CD4-positive, alpha-beta T cell treated with Interleukin-2 at 100 ng/mL for 4 hours (primary cell): ENCODE measurements at places on chromosomes 11 and 22.
A peak's percentile ranks its signal among the peaks of the same experiment; 100 is the strongest.

DNA sequence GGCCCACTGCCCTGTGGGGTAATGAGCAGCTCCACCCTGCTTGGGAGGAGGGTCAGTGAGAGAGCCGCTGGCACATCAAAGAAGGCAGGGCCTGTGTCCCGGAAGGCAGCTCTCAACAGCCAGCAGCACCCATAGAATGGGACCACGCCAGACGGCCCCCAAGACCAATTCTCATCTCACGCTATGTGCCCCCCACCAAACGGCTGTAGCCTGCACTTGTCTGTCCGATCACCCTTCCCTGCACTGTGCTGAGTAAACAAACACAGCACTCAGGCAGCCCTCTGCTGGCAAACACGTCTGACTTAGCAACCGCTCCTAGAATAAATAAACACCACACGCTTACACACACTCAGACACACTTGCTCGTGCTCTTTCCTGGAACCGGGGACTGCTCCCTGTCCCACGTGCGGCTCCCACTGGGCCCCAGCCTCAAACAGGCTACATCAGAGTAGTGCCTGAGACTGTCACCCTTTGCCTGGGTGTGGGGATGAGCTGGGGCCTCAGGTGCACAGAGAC, 53.2 kb upstream of the CDON start:
- no peak for DNase-seq

- DNase-seq, result no peak
These were observed 45.9 kb upstream of the PPP6R3 start for GRCh38 chr11:68414496-68415221.

- no peak for DNase-seq
These were observed 82.9 kb downstream of the MAML2 start for GRCh38 chr11:96260067-96260511.

- DNase-seq, result no peak
These were observed 30.8 kb downstream of the ST14 start for GRCh38 chr11:130190371-130190881.

DNA sequence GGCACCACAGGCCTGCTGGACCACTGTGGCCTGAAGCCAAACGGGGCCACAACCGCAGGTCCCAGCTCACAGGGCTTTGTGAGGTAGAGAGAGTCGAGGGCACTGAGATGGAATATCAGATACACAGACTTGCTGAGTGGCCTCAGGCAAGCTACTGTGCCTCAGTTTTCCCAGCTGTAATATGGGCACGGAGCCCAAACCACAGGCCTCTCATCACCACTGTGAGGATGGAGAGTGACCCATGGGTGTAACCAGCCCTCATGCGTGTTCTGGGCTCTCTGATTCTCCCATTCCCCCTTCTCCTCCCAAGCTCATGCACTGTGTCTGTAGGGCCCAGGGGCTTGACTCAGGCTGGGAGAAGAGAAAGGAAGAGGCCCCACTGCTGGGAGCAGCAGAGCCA, 4.2 kb downstream of the UNC93B1 start:
- no peak for DNase-seq

DNA sequence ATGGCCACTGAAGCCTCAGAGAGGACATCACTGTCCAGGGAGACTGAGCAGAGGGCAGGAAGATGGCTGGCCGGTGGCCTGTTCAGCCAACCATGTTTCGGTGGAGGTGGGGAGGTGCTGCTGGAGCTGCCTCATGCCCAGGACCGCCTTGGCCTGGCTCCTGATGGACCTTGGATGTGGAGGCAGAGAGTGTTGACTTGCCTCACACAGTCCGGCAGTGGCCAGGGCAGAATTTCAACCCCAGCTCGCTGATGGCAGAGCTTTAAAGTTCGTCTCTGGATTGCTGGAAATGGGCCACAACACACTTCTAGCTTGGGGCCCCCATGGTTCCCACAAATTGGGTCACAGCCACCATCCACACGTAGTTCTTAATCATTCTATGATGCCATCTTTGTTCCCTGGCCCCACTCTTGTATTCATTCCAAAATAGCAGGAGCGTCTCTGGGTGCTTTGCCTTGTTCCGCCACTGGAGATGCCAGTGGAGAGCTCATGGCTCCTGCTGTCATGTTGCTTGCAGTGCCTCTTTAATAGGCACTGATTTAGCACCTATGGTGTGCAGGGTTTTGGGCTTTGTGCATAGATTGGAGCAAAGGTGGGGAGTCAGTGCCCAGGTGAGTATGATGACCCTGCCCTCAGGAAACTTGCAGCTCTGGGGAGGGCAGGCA, 5.6 kb downstream of the MAPK8IP1 start:
- DNase-seq, result no peak

- no peak for DNase-seq
These were observed 125.0 kb downstream of the MAML2 start for GRCh38 chr11:96218006-96218405.

- no peak for DNase-seq
These were observed 24.0 kb downstream of the ANKK1 start for GRCh38 chr11:113411536-113411935.

GRCh38 chr11:127601578-127601977, 601.0 kb upstream of the KIRREL3 start:
- no peak for DNase-seq

- no peak for DNase-seq
These were observed 54.0 kb upstream of the CD44 start for GRCh38 chr11:35084817-35085440.

GRCh38 chr22:49212466-49212865, 615.2 kb downstream of the BRD1 start:
- DNase-seq, result no peak

DNA sequence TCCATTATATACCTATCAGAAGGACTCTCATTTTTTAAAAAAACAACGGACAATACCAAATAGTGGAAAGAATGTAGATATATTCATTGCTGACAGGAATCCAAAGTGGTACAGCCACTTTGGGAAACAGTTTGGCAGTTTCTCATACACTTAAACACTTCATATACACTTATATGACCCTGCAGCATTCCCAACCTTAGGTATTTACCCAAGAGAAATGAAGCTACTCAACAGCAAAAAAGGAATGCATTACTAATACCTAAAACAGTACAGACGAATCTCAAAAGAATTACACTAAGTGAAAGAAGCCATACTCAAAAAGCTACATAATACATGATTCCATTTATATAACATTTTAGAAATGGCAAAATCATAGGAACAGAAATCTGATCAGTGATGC, 51.5 kb downstream of the RBFOX2 start:
- no peak for DNase-seq

- DNase-seq, result no peak
These were observed 11.3 kb upstream of the EFCAB6 start for GRCh38 chr22:43823353-43823908.

GRCh38 chr11:35066783-35067423, 72.1 kb upstream of the CD44 start:
- peak; percentile 66 for DNase-seq

DNA sequence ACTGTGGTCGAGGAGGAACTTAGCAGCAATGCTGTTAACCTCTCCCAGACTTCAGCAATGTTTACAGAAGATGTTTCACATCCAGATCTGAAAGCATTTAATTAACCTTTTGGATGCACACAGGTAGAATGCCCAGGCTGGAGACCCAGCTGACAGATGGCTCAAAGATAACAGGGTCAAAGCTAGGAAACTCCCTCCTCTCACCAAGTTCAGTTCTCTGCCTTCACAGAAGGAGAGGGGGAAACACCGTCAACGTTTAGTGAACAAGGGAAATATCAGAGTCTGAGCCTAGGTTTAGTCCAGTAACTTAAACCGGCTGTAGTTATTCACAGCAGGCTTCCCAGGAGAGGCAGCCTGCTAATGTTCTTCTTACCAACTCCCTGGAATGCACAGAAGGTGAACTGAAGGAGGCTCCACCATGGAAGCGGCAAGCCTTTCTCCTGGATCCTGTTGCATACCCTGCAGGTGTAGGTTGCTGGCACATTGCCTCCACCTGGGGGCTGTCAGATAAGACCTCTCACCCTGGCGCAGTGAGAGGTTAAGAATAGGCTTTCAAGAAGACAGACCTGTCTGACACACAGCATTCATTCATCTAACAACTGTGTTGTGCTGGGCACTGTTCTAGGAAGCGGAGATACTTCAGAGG, 23.5 kb upstream of the ANKK1 start:
- no peak for DNase-seq

DNA sequence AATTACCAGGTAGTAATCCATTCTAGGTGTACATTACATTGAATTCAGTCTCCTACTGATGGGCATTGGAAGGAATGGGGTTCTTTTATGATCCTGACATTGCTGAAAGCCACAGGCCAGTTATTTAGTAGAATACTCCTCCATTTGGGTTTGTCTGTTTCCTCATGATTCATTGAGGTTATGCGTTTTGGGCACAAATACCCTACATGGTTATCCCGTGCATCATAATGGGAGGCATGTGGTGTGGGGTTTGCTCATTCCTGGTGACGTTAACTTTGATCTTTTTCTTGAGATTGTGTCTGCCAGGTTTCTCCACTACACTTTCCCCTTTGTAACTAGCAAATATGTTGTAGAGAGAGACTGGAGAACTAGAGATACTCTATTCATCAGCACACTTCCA, 5.5 kb downstream of the FOLR3 start:
- DNase-seq, result peak; percentile 17

DNA sequence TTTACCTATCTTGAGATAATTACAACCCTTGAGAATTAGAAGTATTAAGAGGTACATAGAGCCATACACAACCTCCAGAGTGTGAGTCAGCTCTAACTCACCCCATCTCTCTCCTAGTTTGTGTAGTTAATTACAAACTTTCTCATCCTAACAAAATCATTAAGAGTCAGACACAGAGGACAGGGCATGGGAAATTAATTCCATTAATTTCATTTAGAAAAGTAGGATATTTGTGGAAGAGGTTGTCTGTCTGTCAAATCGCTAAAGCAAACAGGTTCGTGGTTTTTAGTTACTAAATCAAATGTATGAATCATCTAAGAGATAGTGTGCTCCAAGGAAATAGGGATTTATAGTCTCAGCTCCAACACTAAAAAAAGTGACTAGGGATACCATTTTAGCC, 1261.4 kb upstream of the TENM4 start:
- DNase-seq, result no peak

DNA sequence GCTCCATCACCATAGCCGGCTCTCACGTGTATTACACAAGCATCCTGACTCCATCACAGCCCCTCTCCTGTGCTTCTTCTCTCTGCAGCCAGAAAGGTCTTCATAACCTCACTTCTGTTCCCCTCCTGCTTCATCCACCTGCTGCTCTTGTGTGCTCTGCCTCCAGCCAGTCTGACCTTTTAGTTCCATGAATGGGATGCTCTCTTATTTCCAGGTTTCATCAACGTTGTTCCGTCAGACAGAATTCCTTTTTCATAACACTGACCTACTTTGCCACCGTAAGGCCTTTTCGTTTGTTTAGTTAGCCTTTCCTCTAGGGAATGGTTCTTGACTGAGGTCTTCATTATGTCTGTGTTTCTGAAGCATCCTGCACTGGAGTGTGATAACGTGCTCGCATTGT, 18.8 kb downstream of the GRAMD1B start:
- DNase-seq, result no peak
